Cardiac fibroblast (primary cell): ENCODE measurements at places on chromosomes 12 and 14.

DNA sequence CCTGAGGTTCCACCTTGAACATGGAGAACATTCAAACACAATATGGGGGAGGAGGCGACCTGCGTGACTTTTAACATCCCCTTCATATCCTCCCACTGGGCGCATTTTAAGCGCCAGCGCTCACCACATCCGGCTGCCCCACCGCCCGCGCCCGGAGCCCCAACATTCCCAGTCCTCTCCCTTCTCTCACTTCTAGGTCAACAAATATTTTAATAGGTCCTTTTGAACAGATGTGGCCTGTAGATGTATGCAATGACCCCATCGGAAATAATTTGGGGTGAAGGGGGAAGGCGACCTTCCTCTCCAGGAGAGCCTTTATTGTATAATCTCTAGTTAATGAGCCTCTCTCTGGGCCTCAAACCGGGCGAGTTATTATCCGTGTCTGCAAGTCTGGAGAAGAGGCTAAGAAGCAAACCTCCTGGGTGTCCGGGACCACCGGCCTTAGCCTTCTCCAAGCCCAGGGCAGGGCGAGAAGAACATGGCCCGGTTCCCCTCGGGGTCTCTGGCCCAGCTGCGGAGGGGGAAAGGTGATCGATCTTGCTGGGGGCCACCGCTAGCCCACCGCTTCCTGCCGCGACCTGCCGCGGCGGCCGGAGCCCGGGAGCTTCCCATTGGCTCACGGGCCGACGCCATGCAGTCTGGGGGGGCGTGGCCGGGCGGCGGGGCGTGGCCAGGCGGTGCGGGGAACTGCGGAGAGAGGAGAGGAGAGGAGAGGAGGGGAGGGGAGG lies 83.2 kb upstream of the HMGA2 start:
- peak; percentile 90 for DNase-seq

- DNase-seq: peak; percentile 69
These were observed 1.9 kb downstream of the BCL7A start for GRCh38 chr12:122023339-122024131.

GRCh38 chr12:100395811-100396210 lies 38.9 kb downstream of the SLC17A8 start:
- no peak for DNase-seq

GRCh38 chr12:27583981-27584380 lies 60.0 kb downstream of the PPFIBP1 start:
- DNase-seq: no peak

DNA sequence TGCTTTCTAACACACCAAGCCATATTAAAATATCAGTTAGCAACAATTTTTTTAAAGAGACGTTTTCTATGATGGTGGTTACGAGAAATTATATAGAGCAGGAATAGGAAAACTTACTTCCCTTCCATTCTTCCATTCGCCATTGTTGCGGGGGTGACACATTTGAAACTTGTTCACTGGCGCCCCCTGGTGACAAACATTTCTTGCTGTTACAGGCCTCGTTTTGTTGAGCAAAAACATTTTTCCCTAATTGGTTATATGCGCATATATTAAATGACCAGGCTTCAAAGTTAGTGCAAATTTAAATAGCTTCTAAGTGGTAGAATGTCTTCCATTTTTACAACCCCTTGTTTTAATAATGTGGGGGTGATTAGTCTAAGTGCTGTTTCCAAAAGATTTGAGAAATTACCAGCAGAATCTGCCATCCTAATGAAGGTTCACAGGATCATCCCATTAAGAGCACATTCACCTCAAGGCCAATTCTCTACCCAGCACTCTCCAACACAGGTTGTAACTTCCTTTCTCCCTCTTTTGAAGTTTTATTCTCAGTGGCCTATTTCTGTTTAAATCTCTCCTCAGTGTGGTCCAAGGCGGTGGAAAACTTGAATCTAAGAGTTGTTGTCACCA lies 1124.7 kb downstream of the FLRT2 start:
- DNase-seq: peak; percentile 46

DNA sequence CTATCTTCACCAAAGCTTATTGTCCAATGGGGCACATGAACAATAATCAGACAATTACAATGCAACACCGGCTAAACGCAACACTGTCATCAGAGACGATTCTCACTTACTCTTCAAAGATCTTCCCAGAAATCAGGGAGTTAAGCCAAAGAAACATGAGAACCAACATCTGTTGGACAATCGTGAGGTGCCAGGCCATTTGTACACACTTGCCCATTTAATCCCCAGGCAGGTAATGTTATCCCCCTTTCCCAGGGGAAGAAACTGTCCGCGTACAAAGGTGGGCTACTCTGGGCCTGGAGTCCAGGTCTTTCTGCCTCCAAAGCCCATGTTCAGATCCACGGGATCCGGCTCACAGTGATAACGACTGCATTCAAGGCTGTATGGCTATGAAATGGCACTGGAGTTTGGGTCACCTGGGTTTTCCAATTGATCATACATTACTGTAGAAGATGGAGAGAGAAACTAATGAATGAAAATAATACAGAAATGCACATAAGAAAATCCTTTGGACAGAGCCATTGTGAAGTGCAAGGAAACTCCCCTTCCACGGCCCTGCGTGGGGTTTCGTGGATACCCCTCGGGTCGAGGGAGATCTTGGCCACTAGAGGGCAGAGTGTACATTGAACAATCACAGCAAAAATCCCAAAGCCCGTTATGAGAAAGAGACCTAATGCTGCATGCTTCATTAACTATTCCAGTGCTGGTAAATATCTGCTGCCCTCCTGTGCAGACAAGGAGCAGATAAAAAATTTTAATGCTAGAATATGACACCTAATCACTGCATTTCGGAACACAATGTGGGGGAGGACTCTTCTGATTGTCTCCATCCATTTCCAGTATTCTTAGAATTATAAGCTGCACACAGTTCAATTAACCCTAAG lies 111.4 kb downstream of the EGLN3 start:
- DNase-seq: peak; percentile 63

DNA sequence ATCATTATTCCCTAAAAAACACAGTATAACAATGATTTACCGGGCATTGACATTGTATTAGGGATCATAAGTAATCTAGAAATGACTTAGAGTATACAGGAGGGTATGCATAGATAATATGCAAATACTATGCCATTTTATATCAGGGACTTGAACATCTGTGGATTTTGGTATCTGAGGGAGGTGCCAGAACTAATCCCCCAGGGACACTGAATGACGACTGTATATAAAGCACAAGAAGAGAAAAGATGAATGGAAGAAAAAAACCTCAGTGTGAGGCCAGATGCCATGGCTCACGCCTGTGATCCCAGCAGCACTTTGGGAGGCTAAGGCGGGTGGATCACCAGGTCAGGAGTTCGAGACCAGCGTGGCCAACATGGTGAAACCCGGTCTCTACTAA lies 25.5 kb upstream of the COX6A1 start:
- no peak for DNase-seq

DNA sequence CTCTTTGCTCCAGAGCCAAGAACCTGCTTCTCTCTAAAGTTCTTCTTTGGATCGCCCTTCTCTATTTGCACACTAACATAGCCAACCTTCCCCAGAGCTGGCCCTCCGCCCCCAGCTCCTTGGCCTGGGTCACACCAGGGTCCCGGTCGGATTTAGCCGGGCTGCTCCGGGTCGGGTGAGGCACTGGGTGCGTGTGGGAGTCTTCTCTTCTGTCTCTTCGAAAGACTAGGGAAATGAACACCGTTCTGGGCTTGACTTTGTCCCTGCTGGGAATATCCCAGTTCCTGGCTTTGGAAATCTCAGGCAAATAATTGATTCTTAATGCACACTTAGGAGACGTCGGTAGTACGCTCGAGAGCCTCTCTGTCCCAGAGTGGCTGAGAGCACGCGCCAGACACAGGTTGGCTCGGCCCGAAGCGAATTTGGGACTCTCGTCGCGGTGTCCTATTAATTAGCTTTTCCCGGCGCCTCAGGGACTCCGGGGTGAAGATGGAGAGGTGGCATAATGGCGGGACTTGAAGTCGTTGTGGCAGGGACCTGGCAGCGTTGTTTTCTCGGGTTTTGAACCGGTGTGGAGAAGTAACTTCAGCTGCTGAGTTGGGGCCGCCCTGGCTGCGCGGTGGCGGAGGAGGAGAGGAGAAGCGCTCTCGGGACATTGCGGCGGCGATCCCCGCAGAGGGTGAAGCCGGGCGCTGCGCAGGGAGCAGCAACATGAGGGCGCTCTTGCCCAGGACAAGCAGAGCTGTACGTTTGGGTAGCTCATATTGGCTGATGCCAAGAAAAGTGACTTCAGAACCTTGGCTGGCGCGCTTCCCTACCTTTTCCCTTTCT lies 7.5 kb downstream of the FOXG1 start:
- DNase-seq: peak; percentile 58

DNA sequence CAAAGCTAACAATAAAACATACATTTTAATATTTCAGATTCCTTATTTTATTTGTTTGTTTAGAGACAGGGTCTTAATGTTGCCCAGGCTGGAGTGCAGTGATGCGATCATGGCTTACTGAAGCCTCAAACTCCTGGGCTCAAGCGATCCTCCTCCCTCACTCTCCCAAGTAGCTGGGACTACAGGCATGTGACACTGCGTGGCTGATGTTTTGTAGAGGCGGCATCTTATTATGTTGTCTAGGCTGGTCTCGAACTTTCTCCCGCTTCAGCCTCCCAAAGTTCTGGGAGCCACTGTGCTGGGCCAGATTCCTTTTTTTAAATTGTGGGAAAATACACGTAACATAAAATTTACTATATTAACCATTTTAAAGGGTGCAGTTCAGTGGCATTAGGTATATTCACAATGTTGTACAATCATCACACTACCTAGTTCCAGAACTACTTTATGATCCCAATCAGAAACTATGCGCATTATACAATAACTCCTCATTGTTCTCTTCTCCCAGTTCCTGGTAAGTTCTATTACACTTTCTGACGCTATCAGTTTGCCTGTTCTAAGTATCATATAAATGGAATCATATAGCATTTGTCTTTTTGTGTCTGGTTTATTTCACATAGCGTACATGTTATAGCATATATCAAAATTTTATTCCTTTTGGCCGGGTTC lies 40.3 kb downstream of the ADIPOR2 start:
- DNase-seq: no peak

DNA sequence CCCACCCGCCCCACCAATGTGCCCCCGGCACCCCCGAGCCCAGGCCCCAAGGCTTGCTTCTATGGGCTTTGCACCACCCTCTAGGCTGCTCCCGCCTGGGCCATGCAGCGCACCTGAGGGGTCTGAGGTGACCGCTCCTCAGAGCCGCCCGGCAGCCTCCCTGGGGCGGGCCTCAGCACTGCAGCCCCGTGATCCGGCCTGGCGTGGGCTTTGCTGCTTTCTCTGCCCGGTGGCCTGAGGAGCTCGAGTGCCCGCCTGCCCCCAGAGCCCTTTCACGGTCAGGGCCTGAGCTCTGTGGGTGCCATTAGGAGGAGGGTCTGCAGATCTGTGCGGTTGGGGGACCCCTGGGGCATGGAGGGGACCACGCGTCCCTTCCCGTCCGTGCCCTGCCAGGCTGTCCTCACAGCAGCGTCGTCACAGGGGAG lies 6.2 kb downstream of the MTA1 start:
- no peak for DNase-seq

DNA sequence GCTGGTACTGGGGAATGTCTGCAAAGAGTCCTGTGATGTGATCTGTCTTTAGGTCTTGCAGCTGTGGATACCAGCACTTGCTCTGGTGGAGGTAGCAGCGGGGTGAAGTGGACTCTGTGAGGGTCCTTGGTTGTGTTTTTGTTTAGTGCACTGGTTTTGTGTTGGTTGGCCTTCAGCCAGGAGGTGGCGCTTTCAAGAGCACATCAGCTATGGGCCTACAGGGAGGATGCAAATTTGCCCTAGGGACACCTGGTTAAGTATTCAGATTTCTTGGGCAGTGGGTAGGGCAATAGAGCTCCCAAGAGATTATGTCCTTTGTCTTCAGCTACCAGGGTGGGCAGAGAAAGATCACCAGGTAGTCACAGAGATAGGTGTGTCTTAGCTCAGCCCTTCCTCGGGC lies 63.8 kb downstream of the PTGER2 start:
- no peak for DNase-seq

- no peak for DNase-seq
These were observed 25.9 kb upstream of the PPFIBP1 start for GRCh38 chr12:27498149-27498548.

- DNase-seq: no peak
These were observed 34.6 kb upstream of the ANKRD9 start for GRCh38 chr14:102544046-102544746.

DNA sequence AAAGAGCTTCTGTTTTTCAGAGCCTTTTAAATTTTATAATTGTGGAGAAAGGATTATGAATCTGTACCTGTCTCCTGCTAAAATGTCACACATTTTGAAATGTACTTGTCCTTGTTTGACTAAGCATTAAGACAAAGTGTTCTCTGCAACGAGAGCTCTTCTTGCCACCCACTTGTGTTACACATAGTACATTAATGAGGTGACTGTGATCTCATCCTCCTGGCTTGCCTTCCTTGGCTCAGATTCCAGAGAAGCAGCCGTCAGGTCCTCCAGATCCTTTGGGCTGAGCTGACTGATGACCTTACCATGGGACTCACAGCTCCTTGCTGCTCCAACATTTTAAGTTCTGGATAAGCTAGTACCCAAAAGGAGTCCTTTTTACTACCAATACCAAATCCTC lies 81.4 kb downstream of the BBS10 start:
- peak; percentile 93 for DNase-seq

- no peak for DNase-seq
These were observed 38.4 kb downstream of the ACTN1 start for GRCh38 chr14:68940614-68941185.

- DNase-seq: peak; percentile 79
These were observed 15.7 kb downstream of the ANO6 start for GRCh38 chr12:45231515-45232145.

- DNase-seq: no peak
These were observed 266.3 kb downstream of the ITPR2 start for GRCh38 chr12:26566675-26567074.

GRCh38 chr12:68612202-68612601 lies 1.5 kb downstream of the RAP1B start:
- DNase-seq: peak; percentile 39

- DNase-seq: peak; percentile 20
These were observed 921 bp downstream of the RAD51B start for GRCh38 chr14:67820428-67820971.

- DNase-seq: no peak
These were observed 215.3 kb downstream of the SEC23A start for GRCh38 chr14:38887696-38888095.

DNA sequence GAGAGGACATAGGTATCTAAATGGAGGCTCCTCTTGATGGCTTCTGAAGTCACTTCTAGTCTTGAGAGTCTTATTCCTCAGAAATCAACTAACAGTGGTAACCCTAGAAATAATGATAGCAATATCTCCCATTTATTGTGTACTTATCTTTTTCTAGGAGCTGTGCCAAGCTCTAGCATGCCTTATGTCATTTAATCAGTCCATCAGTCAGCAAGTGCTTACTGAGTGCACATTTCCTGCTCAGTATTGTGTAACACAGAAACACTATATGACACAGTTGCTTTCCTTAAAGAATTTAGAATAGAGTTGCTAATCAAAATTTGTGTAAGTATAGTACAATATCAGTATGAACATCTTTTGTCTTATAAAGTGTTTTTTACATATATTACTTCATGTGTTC lies 36.6 kb downstream of the KRT76 start:
- peak; percentile 36 for DNase-seq

- no peak for DNase-seq
These were observed 20.5 kb upstream of the GPR132 start for GRCh38 chr14:105085766-105086165.
